ENCODE measurements at places on chromosomes 1 and 21.

DNA sequence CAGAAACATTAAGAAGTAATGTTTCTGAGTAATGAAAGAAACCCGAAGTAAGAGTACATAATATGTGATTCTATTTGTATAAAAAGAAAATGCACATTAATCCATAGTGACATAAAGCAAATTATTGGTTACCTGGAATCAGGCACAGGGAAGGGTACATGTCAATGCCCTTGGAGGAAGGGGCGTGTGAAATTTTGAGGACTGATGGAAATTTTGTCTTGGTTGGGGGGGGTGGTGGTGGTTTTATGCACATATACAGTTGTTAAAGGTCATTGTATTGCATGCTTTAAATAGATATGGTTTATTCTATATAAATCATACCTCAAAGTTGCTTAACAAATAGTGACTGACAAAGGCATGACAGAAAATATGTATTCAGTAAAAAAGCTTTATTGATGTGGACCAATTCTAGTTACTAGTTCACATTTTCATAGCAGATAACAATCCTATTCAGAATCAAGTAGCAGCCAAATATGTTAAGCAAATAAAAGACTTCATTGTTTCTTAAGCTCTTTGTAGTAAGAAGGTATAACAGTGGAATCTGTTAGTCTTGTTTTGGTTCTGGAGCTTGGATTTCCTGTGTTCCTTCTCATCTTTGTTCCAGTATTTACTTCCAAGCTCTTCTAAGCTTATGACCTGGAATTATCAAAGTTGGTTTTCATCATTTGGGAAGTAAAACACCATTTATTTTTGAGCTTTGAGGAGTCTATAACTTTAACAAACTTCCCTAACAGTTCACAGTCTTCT is 15.1 kb downstream of the BACH1 start:
- no peak for DNase-seq

GRCh38 chr1:248924696-248925532 is 18.9 kb downstream of the PGBD2 start:
- DNase-seq, result peak; percentile 29

- no peak for DNase-seq
These were observed 6.5 kb downstream of the GALNT2 start for GRCh38 chr1:230073371-230074035.

DNA sequence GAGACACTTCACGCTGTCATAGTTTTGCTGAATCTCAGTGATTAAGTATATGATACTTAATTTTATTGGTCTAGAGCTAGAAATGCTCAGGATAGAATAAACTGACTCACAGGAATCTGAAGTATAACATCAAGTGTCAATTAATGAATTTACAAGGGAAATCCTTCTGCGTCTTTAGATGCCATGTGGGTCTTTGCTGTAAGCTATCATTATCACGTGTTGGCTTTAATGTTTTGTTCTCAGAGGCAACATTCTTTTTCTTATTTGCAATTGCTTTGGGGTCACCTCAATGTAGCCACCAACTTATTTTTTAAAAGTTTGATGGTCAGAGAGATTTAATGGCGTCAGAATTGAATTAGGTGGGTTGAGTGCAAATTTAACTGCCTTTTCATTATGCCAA is 680.1 kb upstream of the PTBP2 start:
- no peak for DNase-seq

DNA sequence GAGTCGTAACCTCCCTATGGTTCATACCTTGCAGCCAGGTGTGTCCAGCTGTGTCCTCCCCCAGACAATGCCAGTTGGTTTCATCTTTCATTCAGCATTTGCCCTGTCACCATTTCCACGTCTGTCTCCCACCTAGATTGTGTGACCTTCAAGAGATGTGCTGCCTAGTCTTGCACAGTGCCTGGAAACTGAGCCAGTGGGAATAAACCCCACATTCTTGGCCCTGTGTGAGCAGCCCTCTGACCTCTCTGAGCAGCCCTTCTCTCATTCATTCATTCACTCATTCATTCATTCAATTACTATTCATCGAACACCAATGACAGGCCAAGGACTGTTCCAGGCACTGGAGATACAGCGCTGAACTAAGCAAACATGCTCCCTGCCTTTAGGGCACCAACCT is 115.7 kb downstream of the GRIK3 start:
- no peak for DNase-seq

DNA sequence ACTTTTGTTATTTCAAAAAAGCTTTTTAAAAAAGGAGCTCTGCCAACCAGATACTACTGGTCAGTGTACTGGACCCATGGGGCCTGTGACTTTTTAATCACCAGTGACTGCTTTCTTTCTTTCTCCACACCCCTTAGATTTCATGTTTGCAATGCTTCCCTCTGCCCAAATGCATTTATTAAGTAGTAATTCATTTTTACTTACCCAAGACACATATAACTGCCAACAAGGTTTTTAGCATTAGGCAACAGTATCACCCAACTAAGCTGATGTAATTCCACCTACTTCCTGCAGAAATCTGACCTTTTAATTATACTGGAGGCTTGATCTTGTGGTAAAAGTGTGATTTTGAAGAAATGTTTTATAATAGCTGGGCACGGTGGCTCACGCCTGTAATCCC is 12.5 kb downstream of the MECR start:
- DNase-seq, result no peak

DNA sequence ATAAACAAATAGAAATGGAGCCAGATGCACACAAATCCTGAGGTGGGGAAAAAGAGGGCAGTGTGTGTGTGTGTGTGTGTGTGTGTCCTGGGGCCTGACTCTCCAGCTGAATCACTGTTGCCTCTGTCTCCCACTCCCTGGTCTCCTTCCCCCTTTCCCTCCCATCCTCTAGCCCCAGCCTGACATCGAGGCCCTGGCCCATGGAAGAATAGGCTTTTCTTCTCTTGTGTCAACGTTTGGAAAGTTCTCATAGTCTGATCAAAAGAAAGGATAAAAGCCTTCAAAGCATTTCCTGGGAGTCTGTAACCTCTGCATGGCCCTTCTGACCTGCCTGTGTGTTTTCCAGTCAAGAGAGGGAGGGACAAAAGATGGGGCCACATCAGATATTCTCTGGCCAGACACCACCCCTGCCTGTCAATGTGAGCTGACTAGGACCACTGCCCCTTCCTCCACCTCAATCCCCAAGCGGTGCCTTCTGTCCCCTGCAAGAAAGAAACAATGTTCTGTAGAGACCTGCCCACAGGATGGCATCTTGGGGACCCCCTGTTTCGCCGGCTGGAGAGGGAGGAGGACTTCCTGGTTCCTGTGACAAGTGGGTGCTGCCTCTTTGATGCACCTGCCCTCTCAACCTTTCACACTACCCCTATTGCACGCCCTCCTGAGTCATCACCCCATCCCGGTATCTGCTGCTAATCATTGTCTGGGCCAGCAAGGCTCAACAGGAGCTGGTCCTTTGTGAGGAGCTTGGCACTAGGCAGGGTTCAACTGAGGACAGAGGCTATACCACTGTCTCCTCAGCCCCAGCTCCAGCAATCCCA is 16.2 kb downstream of the KCNJ10 start:
- DNase-seq, result no peak

GRCh38 chr1:98351561-98351960 is 310.0 kb upstream of the SNX7 start:
- DNase-seq, result no peak

DNA sequence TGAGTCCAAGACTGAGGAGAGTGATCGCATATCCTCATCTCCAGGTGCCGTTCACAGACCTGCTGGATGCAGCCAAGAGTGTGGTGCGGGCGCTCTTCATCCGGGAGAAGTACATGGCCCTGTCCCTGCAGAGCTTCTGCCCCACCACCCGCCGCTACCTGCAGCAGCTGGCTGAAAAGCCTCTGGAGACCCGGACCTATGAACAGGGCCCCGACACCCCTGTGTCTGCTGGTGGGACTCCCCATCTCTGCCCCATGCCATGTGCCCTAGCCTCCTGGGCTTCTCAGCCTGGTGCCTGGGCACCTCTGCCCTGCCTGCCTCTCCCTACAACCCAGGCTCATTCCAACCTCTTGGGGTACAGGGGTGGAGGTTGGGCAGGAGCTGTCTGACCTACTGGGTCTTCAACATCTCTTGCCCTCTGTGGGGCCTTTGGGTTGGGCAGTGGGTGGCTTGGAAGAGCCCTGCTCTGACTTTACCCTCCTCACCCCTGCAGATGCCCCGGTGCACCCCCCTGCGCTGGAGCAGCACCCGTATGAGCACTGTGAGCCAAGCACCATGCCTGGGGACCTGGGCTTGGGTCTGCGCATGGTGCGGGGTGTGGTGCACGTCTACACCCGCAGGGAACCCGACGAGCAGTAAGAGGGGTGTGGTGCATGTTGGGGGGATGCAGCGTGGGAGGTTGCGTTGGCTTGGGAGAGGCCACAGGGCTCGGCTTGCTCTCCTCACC is 7.2 kb downstream of the AMPD2 start:
- no peak for DNase-seq
